ENCODE measurements at places on chromosomes 2 and 18.

- DNase-seq = peak; percentile 99
Measured at GRCh38 chr2:236642584-236643291, 73.1 kb downstream of the ACKR3 start.

DNA sequence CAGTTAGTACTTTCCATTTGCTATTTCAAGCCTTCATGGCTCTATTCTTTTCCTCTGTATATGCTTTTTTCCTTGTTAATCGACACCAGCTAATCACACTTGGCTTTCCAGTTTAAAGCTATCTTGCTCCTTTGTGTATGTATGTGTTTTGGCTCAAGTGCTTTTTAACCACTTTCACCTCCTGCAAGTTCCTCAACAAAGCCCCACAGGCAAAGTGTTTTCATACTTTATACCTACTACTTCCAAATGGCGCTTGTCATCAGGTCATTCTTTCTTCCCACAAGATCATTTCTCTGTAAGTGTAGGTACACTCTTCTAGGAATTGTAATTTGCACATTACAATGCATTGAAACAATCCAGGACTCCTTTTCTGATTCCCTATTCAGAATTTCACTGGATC lies 64.0 kb upstream of the FIGN start:
- DNase-seq = no peak

DNA sequence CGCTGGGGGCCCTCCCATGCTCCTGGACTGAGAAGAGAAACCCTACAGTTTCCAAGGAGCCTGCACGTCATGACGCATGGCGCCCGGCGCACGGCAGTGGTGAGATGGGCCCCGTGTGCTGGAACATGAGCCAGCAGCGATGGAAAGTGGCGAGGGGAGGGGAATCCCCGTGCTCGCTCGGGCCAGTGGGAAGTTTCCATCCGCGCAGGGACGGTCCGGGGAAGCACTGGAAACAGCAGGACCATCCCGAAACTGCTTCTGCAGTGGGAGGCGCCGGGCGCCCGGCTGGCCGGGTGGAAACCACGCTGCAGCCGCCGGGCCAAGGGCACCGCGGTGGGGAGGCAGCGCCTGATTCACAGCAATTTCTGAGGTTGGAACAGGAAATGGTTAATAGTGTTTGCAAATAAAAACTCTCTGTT lies 4.9 kb upstream of the PDCD1 start:
- peak; percentile 68 for DNase-seq

DNA sequence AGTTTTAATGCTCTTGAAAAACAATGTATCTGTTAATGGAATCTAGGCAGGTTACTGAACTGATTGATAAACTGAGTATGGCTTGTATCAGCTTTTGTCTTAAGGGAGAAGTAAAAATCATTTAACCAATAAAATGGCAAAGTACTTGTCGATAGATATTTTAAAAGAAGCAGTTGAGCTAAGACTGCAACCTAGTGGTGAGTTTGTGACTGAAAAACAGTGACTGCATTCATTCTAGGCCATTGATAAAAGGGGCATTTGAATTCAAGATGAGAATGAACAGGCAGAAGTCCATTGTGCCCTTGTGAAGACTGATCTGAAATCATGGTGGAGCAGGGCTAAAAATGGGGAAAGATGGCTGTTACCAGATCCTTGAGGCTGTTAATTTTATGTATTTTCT lies 59.4 kb upstream of the MSTN start:
- DNase-seq = peak; percentile 15

- no peak for DNase-seq
Measured at GRCh38 chr18:36130039-36130831, 536 bp downstream of the ELP2 start.

GRCh38 chr2:213934560-213934959 lies 476.3 kb upstream of the VWC2L start:
- peak; percentile 4 for DNase-seq

DNA sequence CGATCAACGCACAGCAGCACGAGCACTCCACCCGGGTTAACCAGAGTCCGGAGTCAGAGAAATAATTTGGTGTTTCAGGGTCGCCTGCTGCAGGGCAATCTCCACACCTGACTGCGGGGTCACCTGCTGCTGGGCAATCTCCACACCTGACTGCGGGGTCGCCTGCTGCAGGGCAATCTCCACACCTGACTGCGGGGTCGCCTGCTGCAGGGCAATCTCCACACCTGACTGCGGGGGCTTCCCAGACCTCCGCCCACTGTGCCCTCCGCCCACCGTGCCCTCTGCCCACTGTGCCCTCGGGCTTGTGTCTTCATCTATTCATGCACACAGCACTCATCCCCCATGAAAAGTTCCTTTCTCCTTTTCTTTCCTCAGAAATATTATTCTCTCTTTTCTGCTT lies 500.2 kb upstream of the SALL3 start:
- DNase-seq = no peak

All from amniotic epithelial cell (primary cell).